ENCODE measurements at places on chromosomes 13 and 19.

- DNase-seq = no peak
These were observed 112.4 kb downstream of the SIPA1L3 start for GRCh38 chr19:38019396-38019724.

- DNase-seq = no peak
These were observed 400.5 kb upstream of the GPC6 start for GRCh38 chr13:92825938-92826596.

DNA sequence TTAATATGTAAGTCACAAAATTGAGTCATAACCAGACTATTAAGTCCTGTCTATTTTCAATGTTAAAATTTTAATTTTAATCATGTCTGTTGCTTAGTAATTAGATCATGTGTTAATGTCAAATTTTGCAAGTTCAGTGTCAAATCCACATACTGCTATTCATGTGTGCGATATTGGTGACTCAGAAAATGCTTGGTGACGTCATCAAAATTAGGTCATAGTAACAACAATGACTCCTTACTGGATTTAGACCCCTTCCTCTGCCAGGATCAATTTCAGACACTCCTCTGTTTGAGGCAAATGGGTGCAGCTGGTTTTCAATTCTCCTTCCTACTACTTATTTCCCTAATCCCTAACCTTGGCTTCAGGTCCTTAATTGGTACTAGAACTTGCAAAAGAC, 1394.3 kb upstream of the SLC10A2 start:
- no peak for DNase-seq

DNA sequence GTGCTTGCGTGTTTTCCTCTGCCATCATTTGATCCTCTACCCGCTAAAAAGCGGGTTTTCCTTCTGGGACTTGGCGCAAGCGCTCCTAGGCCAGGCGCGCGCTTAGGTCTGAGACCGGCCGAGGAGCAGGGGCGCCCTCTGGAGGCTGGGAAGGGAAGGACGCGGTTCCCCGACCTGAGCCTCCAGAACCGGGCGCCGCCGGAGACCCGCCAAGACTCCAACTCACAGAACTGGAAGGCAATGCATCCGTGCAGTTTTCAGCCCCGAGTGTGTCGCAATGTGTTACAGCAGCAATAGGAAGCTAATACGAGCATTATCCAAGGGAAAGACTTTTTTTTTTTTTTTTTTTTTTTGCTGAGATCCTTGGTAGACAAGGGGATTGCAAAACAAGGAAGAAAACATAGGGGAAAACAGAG, 190.9 kb downstream of the COL4A1 start:
- DNase-seq = no peak

- DNase-seq = no peak
These were observed 1.8 kb upstream of the SSBP4 start for GRCh38 chr19:18417250-18418028.

DNA sequence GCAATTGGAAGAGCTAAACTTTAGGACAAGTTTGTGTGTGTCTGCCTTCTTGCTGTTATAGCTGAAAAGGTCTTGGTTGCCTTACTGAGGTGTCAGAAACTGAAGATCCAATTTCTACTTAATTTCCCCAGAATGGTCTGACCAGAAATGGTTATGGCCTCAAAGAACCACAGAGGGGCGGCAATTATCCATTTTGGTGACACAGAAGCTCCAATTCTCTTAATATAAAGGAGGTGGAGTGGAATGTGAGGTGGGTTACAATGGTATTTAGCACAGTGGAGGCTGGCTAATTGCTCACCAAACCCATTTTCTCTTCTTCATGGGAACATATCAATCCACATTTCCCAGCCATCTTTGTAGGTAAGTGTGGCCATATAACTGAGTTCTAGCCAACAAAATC, 1157.2 kb downstream of the OLFM4 start:
- DNase-seq = no peak

DNA sequence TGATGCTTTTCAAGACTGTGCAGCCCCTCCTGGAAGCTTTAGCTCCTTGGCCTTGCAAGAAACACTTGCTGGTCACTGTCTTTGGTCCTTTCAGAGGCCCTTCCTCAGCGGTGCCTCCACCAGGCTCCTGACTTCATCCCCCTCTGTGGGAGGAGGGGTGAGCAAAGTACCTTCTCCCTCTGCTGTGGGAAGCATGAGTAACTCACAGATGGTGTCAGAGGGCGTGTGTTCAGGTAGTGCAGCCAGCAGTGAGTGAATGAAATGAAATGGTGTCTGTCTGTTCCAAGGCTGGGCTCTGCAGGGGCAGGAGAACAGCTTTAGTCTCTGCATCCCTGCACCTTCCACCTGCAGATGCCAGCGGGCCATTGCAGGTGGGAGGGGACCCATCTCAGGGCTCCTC, 102.9 kb downstream of the SHISA2 start:
- no peak for DNase-seq

Data from SW 1271 (cell line).